ENCODE measurements at places on chromosomes 6 and 20.

DNA sequence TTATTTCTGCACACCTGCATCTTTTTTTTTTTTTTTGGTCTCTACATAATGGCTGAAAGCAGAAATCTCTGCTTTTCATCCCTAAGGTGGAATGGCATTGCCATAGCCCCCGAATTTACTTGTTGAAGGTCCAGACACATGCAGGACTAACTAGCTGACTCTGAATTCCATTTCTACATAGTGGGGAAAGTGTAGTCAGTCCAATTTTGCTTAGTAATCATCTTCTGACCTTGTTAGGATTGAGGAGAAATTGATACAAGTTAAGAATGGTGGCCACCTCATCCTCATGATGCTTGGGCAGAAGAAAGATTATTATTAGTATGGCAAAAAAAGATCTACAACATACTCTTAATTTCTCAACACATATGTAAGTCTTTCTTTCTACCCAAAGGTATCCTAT lies 16.4 kb upstream of the FAM83B start:
- DNase-seq, result no peak

- DNase-seq, result no peak
Observed at GRCh38 chr6:25173246-25173645, 105.9 kb upstream of the CARMIL1 start.

DNA sequence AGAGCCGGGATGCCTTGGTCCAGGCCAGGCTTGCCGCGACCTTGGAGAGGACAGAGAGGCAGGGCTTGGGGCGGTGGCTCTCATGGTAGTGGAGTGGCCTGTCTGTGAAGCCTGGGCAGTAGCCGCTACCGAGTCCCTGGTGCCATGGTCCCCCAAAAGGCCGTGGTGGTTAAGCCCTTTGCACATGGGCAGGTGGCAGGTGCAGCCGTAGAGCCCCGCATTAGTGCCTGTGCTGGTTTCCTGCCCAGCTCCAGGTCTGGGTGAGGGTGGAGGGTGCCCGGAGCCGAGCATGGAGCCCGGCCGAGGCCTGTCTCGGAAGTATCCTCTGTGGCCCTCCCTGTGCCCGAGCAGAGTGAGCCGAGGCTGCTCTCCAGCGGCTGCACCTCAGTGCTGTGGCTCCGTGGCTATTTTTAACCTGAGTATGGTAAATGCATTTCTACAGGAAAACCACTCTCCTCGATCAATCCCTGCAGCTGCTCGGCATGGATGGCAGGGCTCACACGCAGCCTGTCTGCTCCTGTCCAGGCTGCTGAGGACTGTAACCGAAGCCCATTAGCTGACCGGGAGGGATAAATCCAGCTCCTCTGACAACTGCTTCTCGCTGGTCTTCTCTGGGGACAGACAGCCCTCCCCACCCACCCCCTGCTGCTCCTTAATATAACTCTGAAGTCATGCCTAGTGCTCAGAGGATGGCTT lies 36.3 kb upstream of the GATA5 start:
- no peak for DNase-seq

- DNase-seq, result no peak
Observed at GRCh38 chr6:168201383-168201782, 118.2 kb downstream of the DACT2 start.

DNA sequence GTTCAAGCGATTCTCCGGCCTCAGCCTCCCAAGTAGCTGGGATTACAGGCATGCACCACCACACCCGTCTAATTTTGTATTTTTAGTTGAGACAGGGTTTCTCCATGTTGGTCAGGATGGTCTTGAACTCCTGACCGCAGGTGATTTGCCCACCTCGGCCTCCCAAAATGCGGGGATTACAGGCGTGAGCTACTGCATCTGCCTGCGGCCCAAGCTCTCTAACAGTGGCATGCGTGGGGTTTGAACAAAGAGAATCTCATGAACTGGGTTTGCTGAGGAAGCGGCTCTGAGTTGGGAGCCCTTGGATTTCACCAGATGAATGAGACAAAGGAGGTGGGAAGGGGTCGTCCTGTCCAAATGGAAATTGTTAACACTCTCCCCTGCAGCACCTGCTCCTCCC lies 33.2 kb upstream of the CD83 start:
- DNase-seq, result no peak

GRCh38 chr6:41073968-41074691 lies 1.4 kb downstream of the NFYA start:
- DNase-seq, result no peak

GRCh38 chr20:19181552-19181951 lies 30.9 kb upstream of the SLC24A3 start:
- no peak for DNase-seq

- no peak for DNase-seq
Observed at GRCh38 chr20:38847840-38848239, 42.3 kb downstream of the PPP1R16B start.

DNA sequence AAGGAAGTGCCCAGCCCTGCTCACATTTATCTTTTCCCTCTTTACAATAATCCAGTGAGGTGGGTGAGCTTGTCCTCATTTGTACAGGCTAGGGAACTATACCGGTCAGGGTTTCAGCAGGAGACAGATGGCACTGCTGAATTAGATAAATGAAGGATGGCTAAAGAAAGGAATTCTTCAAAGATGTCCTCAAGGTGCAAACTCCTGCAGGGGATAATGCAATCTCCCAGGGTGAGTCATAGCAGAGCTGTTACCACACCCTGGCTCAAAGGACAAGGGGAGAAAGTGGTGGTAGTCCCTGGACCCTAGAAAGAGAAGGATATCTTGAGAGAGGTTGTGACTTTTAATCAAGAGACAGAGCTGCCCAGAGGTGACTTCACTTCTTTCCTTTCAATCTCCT lies 66.7 kb downstream of the RFPL4B start:
- DNase-seq, result no peak

GRCh38 chr6:129189266-129189665 lies 306.3 kb downstream of the LAMA2 start:
- DNase-seq, result no peak

- DNase-seq, result no peak
Observed at GRCh38 chr6:68990317-68990716, 355.2 kb downstream of the ADGRB3 start.

- no peak for DNase-seq
Observed at GRCh38 chr20:14612391-14612790, 275.0 kb upstream of the FLRT3 start.

GRCh38 chr6:97114645-97115044 lies 168.4 kb downstream of the MMS22L start:
- no peak for DNase-seq

- no peak for DNase-seq
Observed at GRCh38 chr20:61882716-61883615, 182.7 kb downstream of the TAF4 start.

GRCh38 chr20:57993716-57994431 lies 234.6 kb downstream of the ANKRD60 start:
- DNase-seq, result no peak

DNA sequence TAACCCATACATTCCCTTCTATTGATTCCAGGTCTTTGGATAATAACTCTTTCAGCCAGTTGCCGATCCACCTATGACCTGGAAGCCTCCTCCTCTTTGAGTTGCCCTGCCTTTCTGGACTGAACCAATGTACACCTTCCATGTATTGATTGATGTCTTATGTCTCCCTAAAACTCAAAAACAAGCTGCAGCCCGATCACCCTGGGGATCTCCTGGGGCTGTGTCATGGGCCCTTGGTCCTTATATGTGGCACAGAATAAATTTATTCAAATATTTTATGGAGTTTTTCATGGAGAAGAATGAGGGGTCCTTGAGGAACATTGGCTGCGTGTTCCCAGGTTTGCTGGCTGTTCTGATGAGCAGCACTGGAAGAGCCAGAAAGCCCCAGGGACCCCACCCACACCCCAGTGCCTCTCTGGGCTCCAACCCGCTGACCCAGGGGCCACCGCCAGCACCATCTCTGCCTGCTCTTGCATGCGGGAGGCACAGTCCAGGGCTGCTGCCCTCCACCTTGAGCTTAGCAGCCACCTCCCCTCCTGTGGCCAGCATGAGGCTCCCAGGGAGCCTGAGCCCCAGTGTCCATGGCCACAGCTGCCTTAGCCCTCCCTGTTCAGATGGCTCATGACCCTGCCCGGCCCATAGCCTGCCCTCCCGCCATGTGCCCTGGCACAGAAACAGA lies 36.5 kb upstream of the CST7 start:
- no peak for DNase-seq

- no peak for DNase-seq
Observed at GRCh38 chr6:106502559-106502958, 126.7 kb downstream of the RTN4IP1 start.

GRCh38 chr20:14445902-14446301 lies 108.5 kb upstream of the FLRT3 start:
- no peak for DNase-seq

GRCh38 chr20:37954190-37954589 lies 51.3 kb downstream of the VSTM2L start:
- DNase-seq, result no peak

- DNase-seq, result no peak
Observed at GRCh38 chr20:2918096-2919049, 45.1 kb downstream of the PTPRA start.

GRCh38 chr6:116767715-116768114 lies 2.2 kb upstream of the FAM162B start:
- no peak for DNase-seq

GRCh38 chr6:167235005-167235404 lies 56.1 kb upstream of the UNC93A start:
- DNase-seq, result no peak

- DNase-seq, result no peak
Observed at GRCh38 chr6:98526465-98526864, 307.9 kb upstream of the POU3F2 start.

- DNase-seq, result no peak
Observed at GRCh38 chr6:35007016-35007415, 118.0 kb downstream of the ANKS1A start.

DNA sequence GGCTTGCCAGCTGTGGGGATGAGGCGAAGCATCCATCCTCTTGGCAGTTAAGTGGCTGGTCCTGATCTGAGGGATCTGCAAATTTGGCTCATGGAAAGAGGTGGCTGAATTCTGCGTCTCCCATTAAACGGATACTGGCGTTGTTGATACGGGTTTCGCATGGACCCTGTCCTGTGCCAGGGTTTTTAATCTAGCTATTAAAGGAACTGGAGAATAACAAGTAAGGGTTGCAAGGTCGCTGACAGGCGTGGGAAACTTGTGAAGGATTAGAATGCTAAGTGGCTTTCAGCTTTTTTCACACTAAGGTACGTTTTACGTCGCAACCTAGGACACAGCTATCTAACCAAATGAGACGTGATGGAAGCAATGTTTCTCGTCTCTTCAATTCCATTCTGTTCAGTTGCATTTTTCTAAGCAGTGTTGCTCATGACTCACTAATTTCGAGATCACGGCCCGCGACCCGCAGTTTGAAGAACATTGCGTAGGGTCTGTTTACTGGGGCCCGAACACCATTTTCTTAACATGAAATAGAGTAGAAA lies 852 bp downstream of the GMNN start:
- DNase-seq, result no peak

DNA sequence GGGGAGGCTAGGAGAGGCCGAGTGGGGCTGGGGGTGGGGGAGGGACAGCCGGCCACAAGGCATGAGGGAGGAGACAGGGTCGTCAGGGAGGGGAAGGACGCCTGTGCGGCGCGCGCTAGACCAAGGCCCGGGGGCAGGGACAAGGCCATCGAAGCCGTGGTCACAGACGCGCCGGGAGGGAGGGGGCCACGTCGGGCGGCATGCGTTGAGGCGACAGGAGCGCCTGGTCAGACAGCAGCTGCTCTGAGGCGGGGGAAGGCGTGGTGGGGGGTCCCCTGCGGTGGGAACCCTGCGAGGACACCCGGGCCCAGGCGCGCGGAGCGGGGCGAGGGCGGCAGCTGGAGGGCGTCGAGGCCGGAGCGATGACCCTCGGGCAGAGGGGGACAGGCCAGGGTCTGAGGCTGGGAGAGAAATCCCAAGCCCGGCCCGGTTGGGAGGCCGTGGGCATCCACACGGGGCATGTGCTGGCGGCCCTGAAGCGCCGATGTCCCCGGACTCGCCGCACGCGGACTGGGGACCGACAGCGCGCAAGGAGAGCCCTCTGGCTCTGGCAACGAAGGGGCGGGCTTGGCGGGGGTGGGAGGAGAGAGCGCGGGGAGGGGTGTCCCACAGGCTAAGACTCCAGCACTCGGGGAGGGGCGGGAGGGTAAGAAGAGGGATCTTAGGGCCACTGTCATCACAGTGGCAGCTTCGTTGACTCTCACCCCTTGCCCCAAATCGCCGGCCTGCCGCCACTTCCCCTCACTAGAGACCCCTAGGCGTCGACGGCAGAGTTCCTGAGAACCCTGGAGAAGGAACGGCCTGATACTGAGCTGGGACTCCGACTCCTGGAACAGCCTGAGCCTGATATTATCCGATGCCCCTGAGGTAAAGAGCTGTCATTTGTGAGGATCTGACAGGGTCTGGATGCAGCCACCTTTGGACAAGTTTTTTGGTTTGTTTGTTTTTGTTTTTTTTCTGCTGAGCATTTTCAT lies 5.0 kb downstream of the TMEM239 start:
- DNase-seq, result no peak

DNA sequence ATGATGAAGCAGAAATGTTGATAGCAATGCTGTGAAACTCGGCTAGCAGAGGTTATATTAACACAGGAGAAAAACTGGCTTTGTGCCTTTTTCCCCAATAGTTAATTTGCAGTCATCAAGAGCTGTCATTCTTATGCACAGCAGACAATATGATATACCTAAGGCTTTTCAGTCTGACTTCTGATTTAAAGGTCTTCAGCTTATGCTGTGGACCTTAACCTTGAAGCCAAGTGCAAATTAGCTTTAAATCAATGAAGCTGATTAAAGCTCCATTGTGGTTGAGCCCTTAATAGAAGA lies 171.6 kb upstream of the ID4 start:
- DNase-seq, result no peak

GRCh38 chr20:2005359-2005758 lies 11.5 kb upstream of the PDYN start:
- DNase-seq, result no peak

DNA sequence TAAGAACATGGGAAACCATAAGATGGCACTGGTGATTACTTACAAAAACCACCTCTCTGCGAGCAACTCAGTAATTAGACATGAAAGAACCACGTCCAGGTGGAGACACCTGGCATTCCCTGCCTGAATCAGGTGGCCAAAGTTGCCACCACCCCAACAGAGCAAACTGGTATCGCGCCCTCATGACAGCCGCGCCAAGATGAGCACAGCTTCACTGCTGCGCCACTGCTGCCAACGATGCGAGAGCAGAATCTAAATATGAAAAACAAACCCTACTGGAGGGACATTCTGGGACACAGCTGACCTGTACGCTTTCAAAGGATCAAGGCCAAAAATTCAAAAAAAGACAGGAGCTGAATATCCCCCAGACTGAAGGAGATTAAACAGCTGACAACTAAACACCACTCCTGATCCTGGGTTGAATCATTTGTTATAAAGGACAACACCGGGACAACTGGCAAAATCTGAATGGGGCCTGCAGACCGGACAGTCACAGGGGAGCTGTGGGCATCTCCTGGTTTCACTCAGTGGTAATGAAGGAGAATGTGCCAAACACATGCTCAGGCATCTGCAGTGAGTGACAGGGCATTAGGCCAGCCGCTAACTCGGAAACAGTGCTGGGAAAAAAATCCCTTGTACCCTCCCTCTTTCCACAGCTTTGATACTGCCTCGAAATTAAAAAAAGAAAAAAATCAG lies 17.4 kb downstream of the CST7 start:
- DNase-seq, result no peak

- no peak for DNase-seq
Observed at GRCh38 chr6:28977341-28978132, 27.6 kb downstream of the ZNF311 start.

- no peak for DNase-seq
Observed at GRCh38 chr20:20649945-20650344, 62.5 kb downstream of the RALGAPA2 start.

GRCh38 chr20:8571611-8572010 lies 439.5 kb downstream of the PLCB1 start:
- DNase-seq, result no peak

- DNase-seq, result no peak
Observed at GRCh38 chr6:170205126-170205525, 85.8 kb downstream of the DLL1 start.

Data from GM12864 (cell line).